Left hindlimb (tissue), 1 donor: ENCODE measurements at places on chromosomes 11 and 22.

DNA sequence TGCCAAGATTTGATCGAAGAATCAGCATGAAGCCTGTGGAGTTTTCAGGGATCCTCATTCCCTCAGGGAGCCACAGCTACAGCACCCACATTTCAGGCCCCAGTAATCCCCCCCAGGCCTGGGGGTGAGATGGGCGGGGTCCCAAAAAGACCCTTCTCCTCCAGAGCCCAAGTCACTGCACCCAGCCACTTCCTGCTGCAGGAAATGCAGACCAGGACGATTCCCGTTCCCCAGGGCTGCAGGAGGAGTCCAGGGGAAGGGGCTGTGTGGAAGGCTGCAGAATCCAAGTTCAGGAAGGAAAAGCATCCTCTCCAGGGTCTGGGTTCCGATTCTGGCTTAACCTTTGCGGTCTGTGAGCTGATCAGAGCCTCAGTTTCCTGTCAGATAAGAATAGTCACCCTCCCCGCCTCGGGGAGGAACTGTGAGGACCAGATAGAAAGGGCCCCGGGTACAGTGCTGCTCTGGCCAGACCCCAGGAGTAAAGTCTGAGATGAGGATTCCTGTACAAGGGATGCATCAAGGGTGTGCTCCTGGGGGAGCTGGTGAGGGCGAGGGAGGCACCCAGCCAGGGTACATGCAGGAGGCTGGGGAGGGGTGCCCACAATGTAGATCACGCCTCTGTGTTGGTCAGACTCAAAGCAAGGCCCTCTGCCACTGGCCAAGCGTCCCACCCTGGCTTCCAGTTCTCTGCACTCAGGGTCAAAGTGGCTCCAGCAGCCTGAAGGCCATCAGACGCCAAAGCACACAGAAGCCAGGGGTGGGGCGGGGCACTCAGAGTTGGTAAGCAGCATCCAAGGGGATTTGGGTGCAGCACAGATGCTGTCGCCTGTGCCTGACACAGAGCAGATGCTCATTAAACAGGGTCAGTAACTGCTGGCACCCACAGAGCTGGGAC, 30.1 kb upstream of the TP53I11 start:
- DNase-seq = no peak

DNA sequence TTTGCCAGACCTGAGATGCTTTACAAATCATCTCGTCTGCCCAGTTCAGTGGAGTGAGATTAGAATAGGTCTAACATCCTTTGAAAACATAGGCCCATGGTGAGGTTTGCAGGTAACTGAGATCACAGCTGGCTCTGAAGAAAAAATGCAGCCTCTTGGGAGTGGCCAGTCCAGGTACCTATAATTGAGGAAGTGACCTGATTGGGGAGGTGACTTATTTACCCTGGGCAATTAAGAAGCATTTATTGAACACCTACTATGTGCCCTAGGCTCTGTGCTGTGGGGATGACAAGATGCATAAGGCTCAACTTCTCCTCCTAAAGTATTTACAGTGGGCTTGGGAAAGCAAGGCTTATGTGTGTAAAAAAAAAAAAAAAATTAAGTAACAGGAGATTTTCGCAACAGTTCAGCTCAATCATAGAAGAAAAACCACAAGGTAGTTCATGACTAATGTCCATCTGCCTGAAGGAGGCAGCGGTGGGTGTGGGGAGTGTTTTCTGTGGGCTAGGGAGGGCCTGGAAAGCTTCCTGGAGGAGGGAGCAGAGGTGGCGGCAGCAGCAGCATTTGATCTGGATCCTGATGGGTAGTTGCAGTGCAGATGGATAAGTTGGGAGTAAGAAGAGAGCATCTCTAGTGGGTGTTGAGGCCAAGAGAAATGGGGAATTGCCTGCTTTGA, 16.1 kb downstream of the MICAL2 start:
- DNase-seq = no peak

DNA sequence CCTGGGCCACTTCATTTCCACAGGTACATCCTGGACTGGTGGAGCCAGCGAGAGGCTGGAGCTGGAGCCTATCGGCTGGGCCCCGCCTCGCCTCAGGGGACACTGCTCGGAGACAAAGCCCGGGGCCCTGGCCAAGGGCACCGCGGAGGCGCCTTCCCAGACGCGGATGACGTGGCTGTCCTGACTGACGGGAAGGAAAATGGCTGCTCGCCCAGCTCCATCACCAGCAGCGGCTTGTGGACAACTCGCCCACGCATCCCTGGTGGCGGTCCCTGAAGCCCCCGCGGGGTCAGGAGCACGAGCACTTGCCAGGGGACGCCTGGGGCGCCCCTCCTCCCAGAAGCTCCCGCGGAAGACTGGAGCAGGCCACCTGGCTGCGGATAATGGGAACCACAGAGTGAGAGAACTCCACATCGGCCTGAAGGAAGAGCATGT, 49.6 kb downstream of the CECR2 start:
- DNase-seq = no peak

DNA sequence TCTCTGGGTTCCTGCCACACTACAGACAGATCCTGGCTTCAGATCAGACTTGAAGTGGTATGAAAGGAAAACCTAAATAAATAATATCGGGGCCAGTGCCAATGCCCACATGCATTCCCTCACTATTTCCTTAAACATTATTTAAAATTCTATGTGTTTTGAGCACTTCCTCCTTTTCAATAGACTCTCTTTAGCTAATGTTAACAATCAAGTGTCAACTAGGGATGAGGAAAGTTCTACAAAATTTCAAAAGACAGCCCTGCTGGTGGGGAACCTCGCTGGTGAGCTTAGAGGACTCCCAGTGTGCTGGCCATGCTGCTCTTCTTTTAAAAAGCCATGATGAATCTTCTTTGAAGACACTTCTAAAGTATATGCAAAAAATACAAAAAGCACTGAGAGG, 87.5 kb downstream of the ENTHD1 start:
- DNase-seq = no peak

GRCh38 chr11:95344932-95345642, 114.1 kb upstream of the SESN3 start:
- DNase-seq = no peak

GRCh38 chr11:86891036-86891435, 64.2 kb downstream of the FZD4 start:
- DNase-seq = no peak

DNA sequence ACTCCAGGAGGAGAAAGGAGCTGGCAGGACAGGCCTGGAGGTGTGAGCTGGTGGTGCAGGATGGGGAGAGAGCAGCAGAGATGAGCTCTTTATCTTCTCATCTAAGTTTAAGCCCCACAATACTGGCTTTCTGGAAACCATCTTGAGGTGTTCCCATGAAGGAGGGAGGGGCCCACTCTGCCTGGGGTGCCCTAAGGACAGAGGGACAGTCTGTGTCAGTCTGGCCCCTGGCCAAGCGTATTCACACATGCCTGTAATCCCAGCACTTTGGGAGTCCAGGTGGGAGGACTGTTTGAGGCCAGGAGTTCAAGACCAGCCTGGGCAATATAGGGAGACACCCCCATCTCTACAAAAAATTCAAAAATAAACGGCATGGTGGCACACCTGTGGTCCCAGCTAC, 8.9 kb downstream of the SERHL2 start:
- DNase-seq = no peak

DNA sequence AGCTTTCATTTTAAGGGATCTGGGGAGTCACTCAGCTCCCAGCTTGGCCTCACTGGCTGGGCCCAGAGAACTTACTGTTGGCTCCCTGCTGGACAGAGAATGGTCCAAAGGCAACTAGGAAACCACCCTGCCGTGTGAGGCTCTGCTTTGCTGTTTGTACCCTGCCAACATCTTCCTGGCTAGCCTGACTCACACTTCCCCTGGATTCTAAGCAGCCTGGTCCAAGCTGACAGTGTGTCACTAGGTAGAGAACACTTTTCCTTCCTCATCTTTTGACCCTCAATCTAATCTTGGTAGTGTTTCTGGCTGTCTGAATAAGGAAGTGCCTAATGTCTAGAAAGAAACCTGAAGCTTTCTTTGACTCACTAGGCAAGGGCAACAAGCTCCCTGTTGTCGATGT, 76.7 kb downstream of the FAR1 start:
- no peak for DNase-seq

- peak; percentile 64 for DNase-seq
Observed at GRCh38 chr22:48576333-48577013, 1251.2 kb downstream of the BRD1 start.

DNA sequence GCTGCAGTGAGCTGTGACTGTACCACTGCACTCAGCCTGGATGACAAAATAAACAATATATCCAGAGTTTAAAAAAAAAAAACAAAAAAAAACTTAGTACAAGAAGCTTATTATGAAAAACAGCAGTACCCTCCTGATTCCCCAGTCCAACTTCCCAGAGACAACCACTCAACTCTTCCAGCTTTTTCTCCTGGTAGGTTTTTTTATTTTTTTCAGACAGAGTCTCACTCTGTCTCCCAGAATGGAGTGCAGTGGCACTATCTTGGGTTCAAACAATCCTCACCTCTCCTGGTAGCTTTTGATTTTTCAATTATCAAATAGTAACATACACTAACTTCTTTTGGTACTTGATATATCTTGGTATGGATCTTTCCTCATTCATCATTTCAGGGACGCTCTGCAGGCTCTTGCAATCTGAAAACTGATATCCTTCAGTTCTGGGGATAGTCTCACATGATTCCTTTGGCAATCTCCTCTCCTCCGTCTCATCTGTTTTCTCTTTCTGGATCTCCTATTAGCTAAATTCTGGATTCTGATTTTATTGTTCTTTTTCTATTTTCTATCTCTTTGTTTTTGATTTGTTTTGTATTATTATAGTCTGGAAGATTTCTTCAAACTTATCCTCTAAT, 44.9 kb downstream of the ALG9 start:
- DNase-seq = no peak

- DNase-seq = no peak
Observed at GRCh38 chr11:472816-473215, 22.7 kb downstream of the PTDSS2 start.

DNA sequence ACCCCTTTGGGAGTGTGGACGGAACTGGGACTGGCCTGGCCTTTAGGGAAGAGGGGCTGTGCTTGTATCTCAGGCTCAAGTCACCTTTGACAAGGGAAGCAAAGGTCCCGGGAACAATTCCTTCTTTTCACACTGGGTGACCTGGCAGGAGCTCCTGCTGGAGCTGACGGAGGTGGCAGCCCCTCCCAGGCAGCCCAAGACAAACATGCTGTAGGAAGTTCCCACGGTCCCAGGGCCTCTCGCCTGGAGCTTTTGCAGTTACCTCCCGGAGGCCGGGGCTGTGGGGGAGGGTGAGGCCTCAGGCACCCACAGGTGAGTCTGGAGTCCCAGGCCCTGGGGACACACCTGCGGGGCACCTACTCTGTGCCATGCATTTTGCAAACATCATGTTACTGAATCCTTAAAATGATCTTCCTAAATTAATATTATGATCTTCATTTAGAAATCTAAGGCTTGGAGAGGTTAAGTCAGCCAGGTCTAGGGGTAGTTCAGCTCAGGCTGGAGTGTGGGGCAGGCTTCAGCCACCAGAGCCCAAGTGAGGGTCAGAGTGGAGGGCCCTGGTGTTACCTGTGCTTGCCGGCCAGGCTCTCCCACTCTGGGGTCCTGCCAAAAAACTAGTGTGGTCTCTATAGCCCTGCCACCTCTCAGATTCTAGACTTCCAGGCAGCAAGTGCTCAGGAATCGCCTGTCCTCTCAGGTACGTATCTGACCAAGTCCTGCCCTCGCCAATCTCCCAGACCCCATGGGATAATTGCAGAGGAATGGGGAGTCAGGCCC, 15.7 kb upstream of the MYEOV start:
- DNase-seq = no peak

DNA sequence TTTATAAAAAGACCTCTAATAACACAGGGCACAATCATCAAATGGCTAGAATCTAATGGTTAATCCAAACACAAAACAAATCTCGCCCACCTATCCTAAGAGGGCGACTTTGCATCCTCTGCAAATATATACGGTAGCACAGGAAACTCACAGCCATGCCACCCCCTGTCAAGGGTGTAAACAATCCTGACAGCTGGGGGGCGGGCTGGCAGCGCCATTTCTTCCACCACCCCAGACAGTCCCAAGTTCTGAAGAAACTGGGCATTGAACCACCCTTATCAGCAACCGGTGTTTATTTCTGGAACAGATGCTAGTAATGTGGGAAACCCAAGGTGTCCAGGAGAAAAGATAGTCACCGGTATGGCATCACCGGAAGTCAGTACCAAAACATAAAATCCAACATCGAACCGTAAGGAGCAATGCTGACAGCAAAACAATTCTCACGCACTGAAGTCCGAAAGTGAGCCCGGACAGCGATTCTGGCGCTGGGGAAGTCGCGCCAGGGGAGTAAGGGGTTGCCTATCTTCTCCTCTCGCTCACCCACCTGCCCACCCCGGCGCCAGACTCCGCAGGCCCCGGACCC, 825 bp downstream of the FBXO3 start:
- DNase-seq = no peak

DNA sequence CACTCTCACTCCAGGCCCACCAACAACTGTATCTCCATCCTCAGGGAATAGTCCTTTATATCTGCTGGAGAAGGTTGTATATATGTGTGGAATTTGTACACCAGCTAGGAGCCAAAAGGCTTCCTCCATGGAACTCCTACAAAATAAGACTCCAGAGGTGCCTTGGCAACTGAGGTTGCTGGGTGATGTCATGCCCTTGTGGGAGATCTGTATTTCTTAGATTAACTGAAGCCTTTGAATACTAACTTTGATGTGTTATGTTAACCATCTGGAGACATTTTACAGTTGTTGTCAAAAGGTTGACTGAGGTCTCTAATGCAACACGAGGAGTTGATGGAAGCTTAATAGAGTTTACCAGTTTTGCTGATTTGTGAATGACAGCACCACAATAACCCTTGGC, 139.5 kb upstream of the TTC12 start:
- DNase-seq = no peak
